Neural progenitor cell (in vitro differentiated cells): ENCODE measurements at places on chromosomes 1 and 21. TPM values are rescaled to one million over a fixed set of nuclear protein-coding genes. Genes with fewer than 3 reads are reported as not detected.

GRCh38 chr1:114126261-114127095 lies 27.2 kb downstream of the SYT6 start:
- peaks cover 25% of the 10 kb centered on the region for H3K4me1 ChIP-seq
- DNase-seq = no peak
- H3K36me3 ChIP-seq = no peaks in the 10 kb centered on the region
- no peak overlapping the region for H3K27ac ChIP-seq
- H3K4me3 ChIP-seq = no peak overlapping the region

Gene HCRTR1
- total RNA-seq = 0.06 TPM in 1 of 2 replicates, not detected in the other

GRCh38 chr1:160748181-160748877 lies 9.3 kb downstream of the SLAMF7 start:
- H3K27me3 ChIP-seq = no peaks in the 10 kb centered on the region
- no peaks in the 10 kb centered on the region for H3K4me1 ChIP-seq
- no peak for DNase-seq
- H3K4me3 ChIP-seq = no peak overlapping the region
- H3K27ac ChIP-seq = no peak overlapping the region

DNA sequence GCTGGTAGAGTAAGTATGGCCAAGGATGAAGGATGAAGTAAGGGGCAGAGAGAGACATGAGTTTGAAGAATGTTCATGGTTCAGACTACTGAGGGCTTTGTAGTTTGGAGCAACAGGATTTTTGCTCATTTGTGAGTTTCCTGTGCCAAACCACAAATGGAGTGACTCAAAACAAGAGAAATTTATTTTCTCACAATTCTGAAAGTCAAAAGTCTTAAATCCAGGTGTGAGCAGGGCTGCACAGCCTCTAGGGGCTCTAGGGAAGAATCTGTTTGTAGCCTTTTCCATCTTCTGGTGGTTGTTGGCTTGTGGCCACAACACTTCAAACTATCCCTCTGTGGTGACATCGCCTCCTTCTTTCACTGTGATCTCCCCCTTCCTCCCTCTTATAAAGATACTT lies 58.9 kb downstream of the RHOU start:
- no peaks in the 10 kb centered on the region for H3K27me3 ChIP-seq
- peaks cover 7% of the 10 kb centered on the region for H3K4me1 ChIP-seq
- H3K4me3 ChIP-seq = no peak overlapping the region
- H3K36me3 ChIP-seq = no peaks in the 10 kb centered on the region
- H3K27ac ChIP-seq = no peak overlapping the region

Gene KIAA0040
- 0.15 TPM in 1 of 2 replicates, not detected in the other for total RNA-seq

GRCh38 chr1:200535605-200536004 lies 84.9 kb downstream of the KIF14 start:
- H3K36me3 ChIP-seq = no peaks in the 10 kb centered on the region
- no peak overlapping the region for H3K4me3 ChIP-seq
- H3K27me3 ChIP-seq = no peaks in the 10 kb centered on the region
- DNase-seq = peak; percentile 31
- H3K4me1 ChIP-seq = peaks cover 3% of the 10 kb centered on the region

DNA sequence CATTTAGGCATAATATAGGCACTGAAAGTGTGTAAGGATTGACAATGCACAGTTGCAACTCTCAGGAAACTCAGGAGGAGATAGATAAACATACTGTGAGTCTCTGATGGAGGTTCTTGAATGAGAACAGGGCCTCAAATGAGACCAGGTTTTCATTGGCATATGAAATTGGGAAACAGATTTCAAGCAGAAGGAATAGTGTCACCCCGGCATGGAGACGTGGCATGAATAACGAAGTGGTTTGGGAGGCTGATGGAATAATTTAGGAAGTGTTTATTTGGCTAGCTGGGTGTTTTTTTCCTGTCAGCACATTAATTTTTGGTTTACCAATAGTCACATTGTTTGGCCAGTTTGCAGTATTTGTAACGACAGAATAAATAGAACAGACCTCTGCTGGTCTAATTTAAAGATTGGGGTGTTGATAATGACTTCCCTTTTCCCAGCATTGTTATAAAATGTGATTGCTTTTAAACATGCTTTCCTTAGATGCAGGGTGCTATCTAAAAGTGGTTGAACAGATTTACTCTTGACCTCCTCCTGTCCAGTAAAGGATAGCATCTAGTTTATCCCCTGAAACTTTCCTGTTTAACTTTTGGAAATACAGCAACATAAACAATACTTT lies 132.0 kb downstream of the C1orf21 start:
- DNase-seq = no peak
- peaks cover 17% of the 10 kb centered on the region for H3K4me1 ChIP-seq
- no peak overlapping the region for H3K27ac ChIP-seq
- H3K4me3 ChIP-seq = no peak overlapping the region
- H3K36me3 ChIP-seq = no peaks in the 10 kb centered on the region
- no peaks in the 10 kb centered on the region for H3K27me3 ChIP-seq

DNA sequence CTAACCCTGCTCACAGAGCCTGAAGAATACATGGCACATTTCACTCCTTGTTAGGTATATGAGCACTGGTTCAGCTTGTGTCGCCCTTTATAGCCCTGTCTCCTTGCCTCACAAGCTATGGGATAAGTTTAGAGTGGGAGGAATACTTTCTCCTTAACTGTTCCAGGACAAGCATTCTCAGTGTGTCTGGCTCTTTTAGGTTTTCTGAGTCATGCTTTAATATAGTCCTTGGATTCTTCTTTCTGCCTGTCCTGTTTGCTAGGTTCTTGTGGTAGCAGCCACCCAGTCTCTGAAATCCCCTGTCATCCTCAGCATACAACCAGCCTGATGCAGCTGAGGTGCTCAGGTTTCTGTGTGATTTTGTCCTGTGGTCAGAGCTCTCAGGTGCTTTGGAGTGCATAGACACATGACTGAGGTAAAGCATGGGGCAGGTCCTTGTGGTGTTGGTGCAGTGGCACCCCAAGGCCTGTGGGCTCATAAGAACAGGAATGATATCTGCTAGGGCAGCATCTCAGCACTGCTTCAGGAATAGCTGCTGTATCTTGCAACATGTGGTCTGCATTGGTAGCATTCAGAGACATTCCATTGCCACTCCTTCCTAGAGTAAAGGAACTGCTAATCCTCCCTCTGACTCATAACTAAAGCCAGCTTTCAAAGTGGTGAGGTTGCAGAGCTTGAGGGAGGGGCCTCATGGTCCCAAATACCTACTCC lies 14.2 kb upstream of the CASQ2 start:
- no peaks in the 10 kb centered on the region for H3K27me3 ChIP-seq
- H3K4me3 ChIP-seq = no peak overlapping the region
- no peak overlapping the region for H3K27ac ChIP-seq
- peaks cover 3% of the 10 kb centered on the region for H3K4me1 ChIP-seq
- peak; percentile 8 for DNase-seq

Gene CSF1
- total RNA-seq = 2.7 and 5.0 TPM in 2 replicates

- peaks cover 1% of the 10 kb centered on the region for H3K36me3 ChIP-seq
- H3K27ac ChIP-seq = no peak overlapping the region
- H3K4me3 ChIP-seq = no peak overlapping the region
Measured at GRCh38 chr1:65214340-65215027, 66.5 kb downstream of the AK4 start.

Gene PRDM16
- 1.9 and 2.0 TPM in 2 replicates for total RNA-seq

Gene H6PD
- 6.0 and 15.2 TPM in 2 replicates for total RNA-seq
